ENCODE measurements at places on chromosomes 11 and 22. TPM values are rescaled to one million over a fixed set of nuclear protein-coding genes. Genes with fewer than 3 reads are reported as not detected.

The C22orf15 gene
- polyA plus RNA-seq = not detected

The CARD16 gene
- polyA plus RNA-seq = 52.0 TPM

The MPPED2 gene
- 0.12 TPM for polyA plus RNA-seq

The CRYBA4 gene
- polyA plus RNA-seq = not detected

The ABTB2 gene
- polyA plus RNA-seq = 1.2 TPM

The MLC1 gene
- not detected for polyA plus RNA-seq

The ST14 gene
- 48.3 TPM for polyA plus RNA-seq

The SMC1B gene
- not detected for polyA plus RNA-seq

The CABP7 gene
- not detected for polyA plus RNA-seq

The OR56A1 gene
- polyA plus RNA-seq = not detected

The SCGB1A1 gene
- polyA plus RNA-seq = not detected

The TRIM49C gene
- polyA plus RNA-seq = not detected

The SPINDOC gene
- 12.1 TPM for polyA plus RNA-seq

The RBX1 gene
- 81.4 TPM for polyA plus RNA-seq

The GAL3ST1 gene
- 4.0 TPM for polyA plus RNA-seq

The ACTN3 gene
- 0.03 TPM for polyA plus RNA-seq

The OR51B4 gene
- polyA plus RNA-seq = not detected

The DUSP8 gene
- polyA plus RNA-seq = 2.9 TPM

The HIC2 gene
- polyA plus RNA-seq = 0.78 TPM

The NUP98 gene
- polyA plus RNA-seq = 16.2 TPM

The CLDN5 gene
- polyA plus RNA-seq = 40.2 TPM

The RIMBP3B gene
- polyA plus RNA-seq = not detected

The VPS51 gene
- 124 TPM for polyA plus RNA-seq

The KRTAP5-8 gene
- not detected for polyA plus RNA-seq

The CRYBB2 gene
- 0.53 TPM for polyA plus RNA-seq

All from stomach (tissue), 19 donors.